Activated gamma-delta T cell treated with anti-CD3 and anti-CD28 coated beads, Interleukin-2, amount 50 U/mL, for 16 hours (primary cell): ENCODE measurements at places on chromosomes 6 and 20.

GRCh38 chr6:47145212-47145611 is 103.1 kb upstream of the ADGRF1 start:
- DNase-seq = no peak

GRCh38 chr6:4645713-4646360 is 130.4 kb upstream of the CDYL start:
- DNase-seq = no peak

DNA sequence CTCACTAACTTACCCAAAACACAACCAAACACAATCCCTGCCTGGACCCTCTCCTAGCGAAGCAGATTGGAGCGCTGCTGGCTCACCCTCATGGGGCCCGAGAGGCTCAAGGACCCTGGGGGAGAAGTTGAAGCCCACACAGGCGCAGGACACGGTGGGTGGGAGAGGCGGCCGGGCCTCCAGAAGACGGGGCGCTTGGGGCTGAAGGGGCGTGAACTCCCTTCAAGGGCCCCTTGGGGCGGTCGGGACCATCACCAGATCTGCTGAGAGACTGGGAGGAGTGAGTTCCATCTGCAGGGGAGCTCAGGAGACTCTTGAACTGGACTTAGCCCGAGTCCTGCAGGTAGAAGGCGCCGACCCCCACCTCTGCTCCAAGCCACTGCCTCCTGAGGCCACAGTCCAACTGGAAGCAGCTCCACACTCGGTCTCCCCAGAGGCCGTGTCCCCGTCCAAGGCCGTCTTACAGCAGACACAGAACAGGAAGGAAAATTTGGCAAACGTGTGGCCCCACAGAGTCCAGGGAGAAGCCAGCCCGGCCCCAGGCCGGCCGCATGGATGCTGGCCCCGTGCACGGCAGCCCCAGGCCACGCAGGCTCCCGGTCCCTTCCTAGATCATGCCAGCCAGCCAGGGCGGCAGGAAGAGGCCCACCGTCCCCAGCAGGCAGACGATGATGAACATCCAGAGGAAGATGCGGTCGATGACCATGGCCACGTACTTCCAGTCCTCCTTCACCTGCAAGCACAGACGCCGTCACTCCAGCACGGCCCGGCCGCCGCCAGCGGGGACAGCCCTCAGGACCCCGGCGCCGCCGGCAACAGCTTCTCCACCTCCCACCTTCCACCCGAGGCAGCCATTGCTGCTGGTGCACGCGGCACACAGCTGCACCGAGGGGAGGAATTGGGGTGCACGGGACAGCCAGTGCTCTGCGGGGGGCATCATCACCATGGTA is 14.7 kb downstream of the CHRNA4 start:
- DNase-seq = no peak

DNA sequence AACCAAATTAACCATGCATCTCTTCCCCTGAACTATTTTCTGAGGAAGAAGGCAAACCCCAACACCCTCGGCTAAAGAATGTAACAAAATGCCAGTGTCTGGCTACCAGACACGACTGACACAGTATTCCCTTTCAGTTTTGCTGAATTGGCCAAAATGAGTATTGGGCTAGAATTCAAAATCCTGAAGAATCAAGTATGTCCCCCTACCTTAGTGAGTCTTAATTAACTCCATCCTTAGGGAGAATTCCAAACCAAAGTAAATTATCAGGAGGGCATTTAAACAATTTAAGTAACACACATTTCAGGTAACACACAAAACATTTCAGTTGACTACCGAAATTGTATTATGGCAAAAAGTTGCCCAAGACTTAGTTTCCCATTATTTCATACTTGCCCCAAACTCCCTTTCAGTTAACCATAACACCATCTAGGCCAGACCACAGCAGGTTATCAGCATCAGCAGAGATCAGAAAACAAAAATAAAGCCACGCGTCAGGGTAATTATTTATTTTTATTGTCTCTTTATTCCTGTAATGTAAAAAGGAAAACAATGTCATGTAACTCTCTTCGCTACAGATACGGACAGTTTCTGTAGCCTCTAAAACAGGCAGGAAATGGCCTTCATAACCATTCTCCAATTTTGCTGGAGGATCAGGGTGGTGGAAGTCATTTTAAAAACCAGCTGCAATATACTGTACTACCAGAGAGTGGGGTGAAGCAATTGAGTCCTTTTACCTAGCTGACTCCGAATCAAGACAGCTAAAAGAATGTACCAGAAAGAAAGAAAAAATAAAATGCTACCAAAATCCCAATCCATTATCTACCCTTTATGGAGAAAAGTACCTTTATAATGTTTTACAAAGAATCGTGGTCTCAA is 1.9 kb downstream of the SNX5 start:
- no peak for DNase-seq

- DNase-seq = no peak
Measured at GRCh38 chr20:9705722-9706476, 133.0 kb downstream of the PAK5 start.

DNA sequence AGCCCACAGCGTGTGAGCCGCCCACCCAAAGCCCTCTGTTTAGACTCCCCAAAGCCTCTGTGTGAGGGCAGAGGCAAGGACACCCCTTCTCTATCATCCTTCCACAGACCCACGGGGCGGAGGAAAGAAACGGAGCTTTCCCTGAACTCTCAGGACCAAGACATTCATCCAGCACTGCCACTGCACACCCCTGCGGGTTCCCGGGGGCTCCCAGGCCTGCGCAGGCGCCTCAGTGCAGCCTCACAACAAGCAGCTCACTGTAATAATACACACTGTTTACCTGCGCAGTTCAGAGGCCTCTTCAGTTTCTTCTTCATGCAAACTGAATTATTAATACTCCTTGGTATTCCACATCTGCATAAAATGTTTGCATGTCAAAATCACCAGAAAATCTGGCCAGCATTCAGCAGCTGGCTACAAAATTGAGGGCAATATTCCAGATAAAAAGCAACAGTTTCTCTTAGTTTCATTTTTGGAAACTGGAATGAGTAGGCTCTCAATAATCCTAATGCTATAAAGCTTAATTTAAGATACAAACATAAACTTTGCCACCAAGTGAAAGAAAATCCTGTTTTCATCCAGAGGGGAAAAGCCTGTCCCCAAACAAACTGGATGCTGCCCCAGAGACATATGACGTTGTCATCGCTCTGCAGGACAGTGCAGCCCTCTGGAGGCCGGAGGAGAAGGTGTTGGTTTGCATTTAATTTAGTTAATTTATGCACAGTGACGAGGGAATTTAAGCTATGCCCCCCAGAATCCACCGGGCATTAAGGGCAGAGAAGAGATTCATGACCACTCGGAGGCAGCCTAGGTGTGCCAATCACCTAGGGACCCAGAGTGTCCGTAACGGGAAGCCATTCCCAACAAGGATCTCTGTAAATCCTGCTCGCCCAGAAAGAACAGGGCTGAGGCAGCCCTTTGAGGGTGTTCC is 45.3 kb downstream of the NINL start:
- no peak for DNase-seq

GRCh38 chr20:10280018-10280908 is 61.6 kb downstream of the SNAP25 start:
- DNase-seq = no peak

DNA sequence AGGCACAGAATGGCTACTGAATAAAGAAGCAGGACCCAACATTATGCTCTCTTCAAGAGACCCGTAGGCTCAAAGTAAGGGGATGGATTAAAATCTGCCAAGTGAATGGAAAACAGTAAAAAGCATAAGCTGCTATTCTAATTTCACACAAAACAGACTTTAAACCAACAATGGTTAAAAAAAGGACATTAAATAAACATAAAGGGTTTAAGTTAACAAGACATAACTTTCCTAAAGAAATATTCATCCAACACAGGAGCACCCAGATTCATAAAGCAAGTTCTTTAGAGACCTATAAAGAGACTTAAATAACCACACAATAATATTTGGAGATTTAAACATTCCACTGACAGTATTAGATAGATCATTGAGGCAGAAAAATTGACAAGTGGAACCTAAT is 624.5 kb downstream of the RFPL4B start:
- DNase-seq = no peak

- no peak for DNase-seq
Measured at GRCh38 chr6:161744211-161745067, 470.6 kb upstream of the AGPAT4 start.

- DNase-seq = no peak
Measured at GRCh38 chr6:70823651-70824050, 133.2 kb downstream of the B3GAT2 start.

GRCh38 chr20:12068121-12068520 is 150.4 kb downstream of the BTBD3 start:
- no peak for DNase-seq

GRCh38 chr6:111439171-111439570 is 43.8 kb downstream of the REV3L start:
- no peak for DNase-seq

DNA sequence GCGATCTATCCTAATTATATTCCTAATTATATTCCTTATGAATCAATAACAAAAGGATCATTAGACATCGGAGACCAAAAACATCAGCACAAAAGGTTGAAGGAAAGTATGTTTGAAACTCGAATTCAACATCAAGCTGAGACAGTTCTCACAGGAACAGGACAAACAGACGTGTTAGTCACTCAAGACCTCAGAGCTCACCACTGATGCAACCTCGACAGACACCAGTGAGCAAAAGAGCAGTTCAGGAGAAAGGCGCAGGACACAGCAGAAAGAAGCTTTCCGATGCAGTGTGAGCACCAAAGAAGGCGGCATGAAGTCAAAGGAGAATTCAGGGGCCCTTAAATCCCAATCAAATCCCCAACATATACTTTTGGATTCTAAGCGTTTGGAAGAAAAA is 6.3 kb upstream of the RAMACL start:
- no peak for DNase-seq

- DNase-seq = no peak
Measured at GRCh38 chr6:108543175-108543940, 17.4 kb upstream of the FOXO3 start.

- DNase-seq = no peak
Measured at GRCh38 chr6:82178077-82178758, 69.3 kb downstream of the IBTK start.

DNA sequence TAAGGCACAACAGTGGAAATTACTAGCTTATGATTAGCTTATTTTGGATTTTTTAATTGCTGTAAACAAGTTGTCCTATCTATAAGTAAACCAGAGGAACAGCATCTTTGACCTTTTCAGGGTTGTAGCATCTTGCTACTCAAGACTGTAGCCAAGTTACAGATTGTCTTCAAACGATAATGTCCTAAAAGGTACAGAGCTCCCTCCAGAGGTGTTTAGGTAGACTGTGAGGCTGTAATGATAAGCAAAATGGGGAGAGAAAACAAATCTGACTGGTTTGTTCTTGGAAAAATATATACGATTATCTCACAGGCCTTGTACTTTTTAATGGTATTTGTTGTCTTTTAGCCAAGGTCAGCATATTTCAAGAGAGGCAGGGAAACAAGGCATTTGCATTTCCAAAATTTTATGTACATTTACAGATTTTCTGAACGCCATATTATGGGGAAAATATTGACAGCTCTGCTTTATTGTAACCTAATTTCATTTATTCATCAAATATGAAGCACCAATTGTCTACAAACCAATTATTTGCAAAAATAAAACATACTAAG is 273.4 kb downstream of the MEI4 start:
- no peak for DNase-seq

GRCh38 chr6:23870496-23870895 is 255.5 kb upstream of the NRSN1 start:
- DNase-seq = no peak

DNA sequence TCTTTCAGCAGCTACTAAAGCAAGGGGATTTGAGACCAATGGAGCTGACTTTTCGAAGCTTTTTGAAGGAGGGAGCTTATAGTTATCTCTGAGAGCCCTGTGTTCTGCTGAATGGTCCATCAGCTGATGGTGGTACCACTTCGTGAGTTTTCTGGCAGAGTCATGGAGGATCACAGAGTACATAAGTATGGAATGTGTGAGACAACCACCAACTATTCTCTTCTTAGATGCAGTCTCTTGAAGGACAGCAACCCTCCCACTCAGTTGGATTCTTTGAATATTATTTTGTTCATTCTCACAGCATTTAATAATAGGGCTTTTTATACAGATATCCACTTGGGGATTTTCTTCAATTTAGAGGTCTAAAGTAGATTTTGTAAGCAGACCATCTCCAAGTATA is 75.3 kb downstream of the ELOVL2 start:
- no peak for DNase-seq

- DNase-seq = no peak
Measured at GRCh38 chr20:29443819-29444218, 1813.6 kb upstream of the DEFB115 start.

DNA sequence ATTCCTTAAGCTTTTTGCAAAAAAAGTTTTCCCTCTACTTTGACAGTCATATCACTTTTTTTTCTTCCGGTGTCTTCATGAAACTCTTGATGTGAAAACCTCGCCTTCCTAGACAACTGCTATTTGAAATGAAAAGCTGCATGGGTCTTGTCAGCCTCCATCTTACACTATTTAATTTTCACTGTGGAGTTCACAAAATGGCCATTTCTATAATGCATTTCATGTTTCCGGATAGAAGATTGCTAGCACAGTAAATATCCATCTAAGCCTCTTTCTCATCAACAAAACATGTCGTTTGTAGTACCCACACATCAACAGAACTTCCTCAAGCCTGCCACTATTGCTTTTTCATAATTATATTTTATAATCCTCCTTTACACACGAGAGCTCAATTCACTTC is 204.9 kb upstream of the ID4 start:
- no peak for DNase-seq

DNA sequence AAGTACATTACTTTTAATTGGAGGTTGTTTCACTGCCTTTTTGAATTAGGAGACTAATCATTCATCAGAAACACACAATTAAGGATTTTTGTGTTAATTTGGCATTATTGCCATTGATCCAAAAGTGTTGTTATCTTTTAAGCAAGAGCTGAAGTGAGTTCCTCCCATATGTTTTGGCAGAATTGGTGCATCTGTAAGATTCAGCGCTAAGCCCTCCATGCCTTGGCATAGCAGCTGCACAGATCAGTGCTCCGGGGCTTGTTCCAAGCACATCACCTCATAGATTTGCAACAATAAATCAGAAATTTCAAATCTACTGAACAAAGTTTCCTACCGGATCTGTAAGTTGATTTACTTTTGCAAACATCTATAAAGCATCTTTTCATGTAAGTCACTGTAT is 106.8 kb upstream of the PHACTR1 start:
- no peak for DNase-seq

GRCh38 chr6:10414756-10415616 is at the start of gene TFAP2A:
Gene TFAP2A, minus strand, starts transcription at chr6:10415074. Its CDS starts 83 bp downstream, at chr6:10414991.
- no peak for DNase-seq

DNA sequence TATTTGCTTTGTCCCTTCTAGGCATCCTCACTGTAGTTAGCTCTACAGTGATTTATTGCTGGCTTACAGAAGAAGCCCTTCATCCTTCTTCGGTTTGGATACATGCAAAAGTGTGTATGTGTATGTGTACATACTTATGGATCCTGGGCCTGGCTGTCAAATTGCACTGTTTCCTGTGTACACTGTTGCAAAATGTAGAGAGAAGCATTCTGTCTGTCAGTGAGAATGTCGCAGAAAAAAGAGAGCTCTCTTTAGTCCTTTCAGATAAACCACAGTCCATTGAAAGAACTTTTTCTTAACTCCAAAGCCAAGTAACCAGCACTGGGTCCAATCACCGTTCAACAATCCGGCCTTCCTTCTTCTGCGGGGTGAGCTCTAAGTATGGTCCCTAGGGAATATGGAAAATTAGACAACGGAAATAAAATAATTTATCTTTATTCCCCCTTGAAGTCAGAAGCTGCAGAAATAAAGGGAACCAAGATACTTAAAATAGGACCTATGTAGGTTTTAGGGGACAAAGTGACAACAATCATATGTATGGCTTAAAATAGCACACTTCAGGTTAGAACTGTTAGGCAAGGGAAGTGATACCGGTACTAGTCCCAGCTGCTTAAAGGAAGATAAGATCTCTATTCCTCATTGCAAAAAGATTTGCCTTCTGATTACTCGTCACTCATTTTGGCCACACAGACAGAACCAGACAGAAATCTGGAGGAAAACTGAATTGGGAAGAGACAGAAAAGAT is 107.0 kb downstream of the CD83 start:
- DNase-seq = no peak
